Stimulated activated CD8-positive, alpha-beta memory T cell treated with anti-CD3 and anti-CD28 coated beads, Interleukin-7, amount 100 ng/mL, for 1 hour (primary cell): ENCODE measurements at places on chromosomes 6 and 20.

- no peak for DNase-seq
Measured at GRCh38 chr6:145850671-145851070, 36.1 kb upstream of the FBXO30 start.

- no peak for DNase-seq
Measured at GRCh38 chr6:162922563-162923166, 194.9 kb downstream of the PACRG start.

- DNase-seq = no peak
Measured at GRCh38 chr20:44884907-44885391, 556 bp upstream of the YWHAB start.

GRCh38 chr6:67450641-67451040, 1184.4 kb upstream of the ADGRB3 start:
- no peak for DNase-seq

DNA sequence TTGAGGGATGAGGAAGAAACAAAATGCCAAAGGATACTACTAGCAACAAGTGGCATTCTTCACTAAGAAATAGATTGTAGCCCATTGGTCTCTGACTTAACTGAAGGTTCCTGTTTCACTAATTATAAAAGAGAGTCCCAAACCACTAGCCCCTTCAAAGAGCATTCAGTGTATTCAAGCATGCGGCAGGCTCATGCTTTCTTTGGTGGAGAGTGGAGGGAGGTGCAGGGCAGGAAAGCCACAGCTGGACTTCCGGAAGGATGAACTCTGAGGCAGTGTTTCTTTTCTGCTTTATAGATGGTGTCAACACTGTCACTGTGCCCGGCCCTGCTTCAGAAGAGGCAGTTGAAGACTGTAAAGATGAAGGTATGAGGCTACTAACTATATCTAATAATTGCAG, 636.1 kb downstream of the KIF16B start:
- DNase-seq = no peak

- DNase-seq = no peak
Measured at GRCh38 chr6:157203312-157203744, 120.0 kb downstream of the TMEM242 start.

DNA sequence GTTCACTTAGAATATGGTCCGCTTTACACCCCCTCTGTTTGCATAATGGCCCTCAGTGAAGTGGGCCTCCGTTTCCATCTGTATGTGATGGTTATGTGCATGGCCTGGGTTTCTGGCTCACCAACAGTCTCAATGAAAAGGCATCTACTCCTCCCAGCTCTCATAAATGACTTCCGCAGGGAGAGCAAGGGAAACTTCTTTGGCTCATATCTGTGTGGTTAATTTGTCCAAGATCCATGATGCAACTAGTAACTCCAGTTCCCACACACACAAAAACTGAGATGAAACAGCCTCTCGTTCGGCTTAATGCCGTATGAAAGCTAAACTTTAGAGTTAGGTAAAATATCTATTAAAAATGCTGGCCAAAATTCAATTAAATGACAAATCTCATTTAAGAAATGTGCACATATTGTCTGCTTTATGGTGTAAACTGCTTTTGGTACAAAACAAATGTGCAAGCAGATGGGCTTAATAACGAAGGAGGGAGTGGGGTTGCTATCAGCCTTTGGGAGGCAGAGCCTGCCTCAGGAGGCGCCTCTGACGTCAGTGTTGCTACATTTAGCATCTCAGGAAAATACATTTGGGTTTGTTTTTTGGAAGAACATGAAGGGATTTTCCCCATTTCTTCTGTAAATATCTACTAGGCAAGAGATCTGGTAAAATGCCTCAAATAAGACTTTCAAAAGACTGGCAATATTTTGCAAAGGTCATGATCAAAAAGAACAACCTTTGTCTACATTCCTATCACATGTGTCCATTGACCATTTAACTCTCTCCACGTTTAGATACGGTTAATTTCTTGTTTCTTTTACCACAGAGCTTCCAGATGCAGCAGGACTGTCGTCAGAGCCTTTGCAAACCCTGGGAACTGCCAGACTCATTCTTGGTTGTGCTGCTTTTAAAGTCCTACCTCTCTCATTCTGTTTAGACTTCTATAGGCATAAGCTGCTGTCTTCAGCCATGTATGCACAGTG, 96.8 kb downstream of the ARMC2 start:
- DNase-seq = no peak

DNA sequence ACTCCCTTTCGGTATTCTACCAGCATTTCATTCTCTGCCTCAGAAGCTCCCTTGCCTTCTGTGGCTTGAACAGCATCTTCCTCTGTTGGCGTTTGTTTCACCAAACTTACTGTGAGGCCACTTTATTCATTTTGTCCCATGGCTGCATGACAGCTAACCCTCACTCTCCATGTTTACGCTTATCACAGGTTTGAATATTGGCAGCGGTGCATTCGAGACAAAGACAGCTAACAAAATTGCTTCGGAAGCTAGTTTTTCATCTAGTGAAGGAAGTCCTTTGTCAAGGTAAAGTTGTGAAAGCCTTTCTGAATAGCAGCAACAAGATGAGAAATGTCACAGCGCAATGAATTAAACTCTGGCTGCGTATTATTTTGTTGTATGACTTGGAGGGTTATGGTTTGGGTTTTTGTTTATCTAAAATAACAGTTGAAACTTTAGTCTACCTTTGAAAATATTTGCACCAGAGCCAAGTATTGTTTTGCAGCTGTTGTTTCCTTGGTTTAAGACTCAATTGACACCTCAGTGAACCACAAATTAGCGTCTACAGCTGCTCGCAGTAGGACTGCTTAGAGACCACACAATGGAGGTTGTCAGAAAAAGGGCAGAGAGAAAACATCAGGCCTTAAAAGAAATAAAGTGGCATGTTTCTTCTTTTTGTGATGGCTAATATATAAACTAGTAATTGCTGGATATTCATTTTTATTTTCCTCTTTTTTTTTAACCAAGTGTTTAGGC, 70.4 kb upstream of the XRN2 start:
- DNase-seq = no peak

DNA sequence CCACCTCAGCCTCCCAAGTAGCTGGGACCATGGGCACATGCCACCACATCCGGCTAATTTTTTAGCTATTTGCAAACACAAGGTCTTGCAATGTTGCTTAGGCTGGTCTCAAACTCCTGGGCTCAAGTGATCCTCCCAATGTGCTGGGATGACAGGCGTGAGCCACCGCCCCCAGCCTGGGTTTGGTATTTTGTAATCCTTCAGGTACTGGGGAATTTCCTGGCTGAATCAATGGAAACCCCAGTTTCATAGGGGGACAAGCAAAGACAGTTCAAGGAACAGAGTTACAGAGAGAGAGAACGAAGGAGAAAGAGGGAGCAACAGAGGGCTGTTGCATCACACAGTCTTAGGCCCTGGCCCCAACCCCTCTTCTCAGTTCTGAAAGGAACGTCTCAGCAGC, 35.7 kb downstream of the RAB44 start:
- no peak for DNase-seq

GRCh38 chr6:2624177-2624576, 126.5 kb downstream of the MYLK4 start:
- no peak for DNase-seq

GRCh38 chr20:47740862-47741184, 44.5 kb downstream of the SULF2 start:
- no peak for DNase-seq

DNA sequence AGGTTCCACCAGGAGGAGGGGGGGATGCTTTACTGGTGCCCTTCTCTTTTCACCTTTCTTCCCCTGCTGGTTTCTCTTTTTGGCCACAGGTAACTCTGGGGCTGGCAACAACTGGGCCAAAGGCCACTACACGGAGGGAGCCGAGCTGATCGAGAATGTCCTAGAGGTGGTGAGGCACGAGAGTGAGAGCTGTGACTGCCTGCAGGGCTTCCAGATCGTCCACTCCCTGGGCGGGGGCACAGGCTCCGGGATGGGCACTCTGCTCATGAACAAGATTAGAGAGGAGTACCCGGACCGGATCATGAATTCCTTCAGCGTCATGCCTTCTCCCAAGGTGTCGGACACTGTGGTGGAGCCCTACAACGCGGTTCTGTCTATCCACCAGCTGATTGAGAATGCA, 4.4 kb downstream of the TUBB1 start:
- no peak for DNase-seq

GRCh38 chr6:131412960-131413830, 159.8 kb upstream of the ARG1 start:
- DNase-seq = no peak

DNA sequence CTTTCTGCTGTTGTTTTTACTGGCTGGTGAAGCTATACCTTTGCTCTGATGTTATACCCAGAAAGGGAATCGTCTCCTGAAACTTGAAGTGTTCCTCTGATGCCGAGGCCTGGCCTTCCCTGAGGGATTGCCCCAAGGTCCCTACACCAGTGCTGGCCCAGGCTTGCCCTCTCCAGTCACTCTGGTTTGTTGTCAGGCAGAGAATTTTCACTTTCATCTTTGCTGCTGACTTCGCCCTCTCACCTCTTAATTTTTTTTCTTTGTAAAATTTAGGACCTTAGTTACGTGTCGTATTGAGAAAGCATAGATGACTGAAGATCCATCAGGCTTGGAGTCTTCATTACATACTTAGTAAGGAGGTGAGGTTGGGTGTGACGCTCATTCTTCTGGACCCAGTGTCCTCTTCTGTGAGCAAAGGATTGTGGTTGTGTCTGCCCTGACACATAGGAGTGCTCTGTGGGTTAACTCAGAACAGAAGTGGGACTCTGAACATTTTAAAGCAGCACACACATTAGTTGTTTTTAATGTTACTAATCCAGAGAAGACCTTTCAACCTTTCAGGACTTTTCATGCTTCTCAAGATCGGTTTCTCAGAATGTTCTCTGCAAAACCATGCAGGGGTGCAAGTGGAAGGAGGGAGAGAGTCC, 45.4 kb downstream of the TULP4 start:
- DNase-seq = no peak

DNA sequence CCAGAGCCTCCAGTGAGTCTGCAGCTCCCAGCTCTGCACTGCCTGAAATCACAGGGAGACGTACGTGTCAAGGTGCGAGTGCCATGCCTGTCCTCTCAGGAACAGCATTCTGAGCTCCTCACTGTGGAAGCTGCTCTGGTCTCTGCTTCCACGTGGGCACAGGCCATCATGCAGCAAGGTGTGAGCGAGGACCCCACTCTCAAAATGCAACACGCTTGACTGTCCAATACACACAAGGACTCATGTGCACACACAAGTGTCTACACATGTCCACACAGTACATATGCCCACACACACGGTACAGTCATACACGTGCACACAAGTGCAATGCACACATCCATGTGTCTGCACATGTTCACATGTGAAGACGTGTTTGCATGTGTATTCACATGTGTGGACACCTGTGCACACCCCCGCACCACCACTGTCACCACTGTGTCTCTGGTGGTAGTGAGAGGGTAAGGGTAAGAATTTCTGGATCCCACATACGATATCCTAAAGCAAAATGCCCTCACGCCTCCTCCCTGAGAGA, 260.5 kb downstream of the DLL1 start:
- DNase-seq = no peak

DNA sequence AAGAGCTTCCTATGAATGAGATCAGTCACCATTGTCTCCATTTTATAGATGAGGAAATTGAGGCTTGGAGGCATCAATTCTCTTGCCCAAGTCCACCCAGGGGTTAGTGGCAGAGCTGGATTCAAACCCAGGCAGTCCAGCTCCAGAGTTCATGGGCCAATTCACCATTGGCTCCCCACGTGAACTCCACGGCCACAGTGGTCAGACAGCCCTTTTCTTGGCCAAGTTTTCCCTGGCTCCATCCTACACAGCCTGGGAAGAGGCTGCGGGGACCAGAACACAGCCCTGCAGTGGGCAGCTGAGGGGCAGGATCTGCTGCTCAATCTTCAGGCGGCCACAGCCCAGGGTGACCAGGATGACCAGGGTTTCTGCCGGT, 20.5 kb downstream of the TGM2 start:
- DNase-seq = no peak

- no peak for DNase-seq
Measured at GRCh38 chr6:139249395-139249794, 42.4 kb downstream of the TXLNB start.

- DNase-seq = no peak
Measured at GRCh38 chr20:21559305-21559704, 45.4 kb upstream of the NKX2-2 start.

DNA sequence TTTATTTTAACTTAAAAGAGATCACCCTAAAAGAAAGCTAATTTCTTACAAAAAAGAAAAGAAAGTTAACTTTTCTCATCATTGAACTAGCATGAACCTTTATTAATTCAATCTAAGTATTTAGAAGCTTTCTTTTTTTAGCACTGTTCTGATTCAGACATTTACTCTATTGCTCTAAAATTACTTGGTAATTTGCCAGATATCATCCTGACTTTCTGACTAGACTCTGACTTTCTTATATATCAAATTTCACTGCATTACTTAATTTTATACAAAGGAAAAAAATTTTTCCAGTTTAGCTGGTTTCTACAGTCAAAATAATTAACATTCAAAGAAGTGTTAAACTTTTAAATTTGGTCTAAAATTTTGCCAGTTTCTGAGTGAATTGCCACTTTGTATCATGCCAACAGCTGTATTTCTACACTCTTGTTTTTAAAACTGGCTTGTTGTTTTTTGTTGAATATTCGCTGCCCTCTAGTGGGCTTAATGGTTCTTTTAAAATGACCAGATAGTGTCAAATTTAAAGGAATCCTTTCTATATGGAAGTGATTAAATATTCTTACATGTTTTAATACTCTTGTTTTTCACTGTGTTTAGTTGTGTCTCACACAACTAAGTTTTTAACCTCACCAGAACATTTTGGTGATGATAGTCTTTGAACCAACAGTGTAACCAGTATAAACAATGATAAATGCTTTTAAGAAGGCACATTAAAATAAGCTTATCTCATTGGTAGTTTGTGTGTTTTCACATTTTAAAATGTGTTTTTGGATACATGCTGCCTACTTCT, 102.0 kb downstream of the POPDC3 start:
- no peak for DNase-seq

DNA sequence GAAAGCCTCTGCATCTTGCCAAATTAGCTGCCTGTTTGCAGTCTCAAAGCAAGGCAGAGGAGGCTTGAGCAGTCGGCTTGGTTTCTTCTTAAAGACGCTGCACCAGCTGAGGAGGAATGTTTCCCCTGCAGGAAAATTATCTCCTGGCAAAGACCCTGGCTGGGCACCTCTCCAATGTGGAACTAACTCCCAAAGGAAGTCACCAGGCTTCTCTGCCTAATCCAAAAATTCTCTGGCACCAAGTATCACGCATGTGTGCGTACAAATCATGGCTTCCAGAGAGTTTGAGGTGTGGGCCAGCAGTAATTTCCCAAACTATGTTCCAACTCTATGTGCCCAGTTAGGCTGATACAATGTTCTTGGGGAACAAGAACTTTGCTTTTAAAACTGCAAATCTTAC, 176.2 kb downstream of the KIF16B start:
- no peak for DNase-seq

DNA sequence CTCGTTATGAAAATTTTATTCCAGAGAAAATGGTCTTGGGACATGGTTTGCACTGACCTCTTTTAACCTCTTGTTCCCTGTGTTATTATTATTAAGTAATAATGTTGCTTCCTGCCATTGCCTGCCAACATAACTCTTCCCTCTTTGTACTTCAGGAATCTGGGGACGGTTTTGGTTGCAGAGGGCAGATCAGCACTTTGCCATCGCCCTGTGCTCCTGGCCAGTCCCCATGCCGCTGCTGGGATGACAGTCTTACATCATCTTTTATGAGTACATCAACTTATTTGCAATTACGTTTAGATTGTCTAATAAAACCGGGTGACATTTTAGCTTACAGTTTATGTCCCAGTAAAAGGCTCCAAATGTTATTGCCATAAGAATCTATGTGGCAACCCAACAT, 157.2 kb downstream of the CDH26 start:
- no peak for DNase-seq
